ENCODE measurements at places on chromosomes 4 and X.

GRCh38 chr4:174005422-174005821, 278.0 kb downstream of the FBXO8 start:
- H3K4me3 ChIP-seq = no peak overlapping the region
- no peaks in the 10 kb centered on the region for H3K27me3 ChIP-seq
- H3K36me3 ChIP-seq = no peaks in the 10 kb centered on the region
- no peak for DNase-seq

- H3K27me3 ChIP-seq = no peaks in the 10 kb centered on the region
- H3K4me3 ChIP-seq = no peak overlapping the region
- H3K4me1 ChIP-seq = no peaks in the 10 kb centered on the region
- no peak for DNase-seq
- no peaks in the 10 kb centered on the region for H3K36me3 ChIP-seq
Measured at GRCh38 chrX:132188175-132188574, 31.1 kb downstream of the RAP2C start.

GRCh38 chr4:83561381-83561780, 25.5 kb downstream of the GPAT3 start:
- no peaks in the 10 kb centered on the region for H3K4me1 ChIP-seq
- no peak for DNase-seq
- H3K4me3 ChIP-seq = no peak overlapping the region
- H3K36me3 ChIP-seq = no peaks in the 10 kb centered on the region
- H3K27ac ChIP-seq = no peak overlapping the region

DNA sequence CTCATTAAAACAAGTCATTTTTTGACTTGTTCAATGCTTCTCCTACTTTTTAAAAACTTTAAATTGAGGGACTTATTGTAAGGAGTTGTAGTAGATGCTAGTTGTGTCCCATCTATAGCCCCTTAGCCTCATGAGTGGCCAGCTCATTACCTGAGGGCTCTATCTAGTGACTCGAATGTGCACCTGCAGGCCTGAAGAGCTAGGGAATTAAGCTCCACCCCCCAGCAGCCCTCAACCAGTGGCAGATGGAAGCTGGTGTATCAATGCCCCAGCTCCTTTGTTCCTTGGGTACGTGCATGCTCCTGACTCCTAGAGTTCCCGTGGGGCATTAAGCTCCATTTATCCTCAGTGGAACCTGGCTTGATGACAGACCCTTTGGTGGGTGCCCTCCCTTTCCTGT, 146.7 kb upstream of the FAM9B start:
- H3K4me3 ChIP-seq = no peak overlapping the region
- DNase-seq = peak; percentile 70
- no peaks in the 10 kb centered on the region for H3K4me1 ChIP-seq
- H3K27me3 ChIP-seq = no peaks in the 10 kb centered on the region
- no peak overlapping the region for H3K27ac ChIP-seq

DNA sequence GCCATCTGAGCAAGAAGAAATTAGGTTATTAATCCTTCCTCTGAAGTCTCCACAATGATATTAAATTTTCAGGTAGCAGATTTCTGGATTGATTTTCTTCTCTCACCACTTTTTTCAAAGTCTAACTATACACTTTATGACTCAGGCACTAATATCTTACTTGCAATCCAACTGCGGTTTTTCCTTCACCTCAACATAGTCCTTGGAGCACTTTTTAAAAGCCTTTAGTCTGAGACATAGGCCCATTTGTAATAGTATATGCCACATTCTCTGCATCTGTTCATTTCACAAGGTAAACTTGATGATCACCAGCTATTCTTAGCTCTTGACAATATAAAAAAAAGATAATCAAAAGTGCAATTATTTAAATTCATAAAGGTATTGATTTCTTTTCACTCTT, 55.9 kb upstream of the EDNRA start:
- H3K36me3 ChIP-seq = no peaks in the 10 kb centered on the region
- no peaks in the 10 kb centered on the region for H3K27me3 ChIP-seq
- no peak overlapping the region for H3K4me3 ChIP-seq
- no peak overlapping the region for H3K27ac ChIP-seq
- no peaks in the 10 kb centered on the region for H3K4me1 ChIP-seq

- no peaks in the 10 kb centered on the region for H3K27me3 ChIP-seq
- no peak for DNase-seq
- no peaks in the 10 kb centered on the region for H3K4me1 ChIP-seq
Measured at GRCh38 chrX:18406531-18407266, 18.7 kb upstream of the CDKL5 start.

DNA sequence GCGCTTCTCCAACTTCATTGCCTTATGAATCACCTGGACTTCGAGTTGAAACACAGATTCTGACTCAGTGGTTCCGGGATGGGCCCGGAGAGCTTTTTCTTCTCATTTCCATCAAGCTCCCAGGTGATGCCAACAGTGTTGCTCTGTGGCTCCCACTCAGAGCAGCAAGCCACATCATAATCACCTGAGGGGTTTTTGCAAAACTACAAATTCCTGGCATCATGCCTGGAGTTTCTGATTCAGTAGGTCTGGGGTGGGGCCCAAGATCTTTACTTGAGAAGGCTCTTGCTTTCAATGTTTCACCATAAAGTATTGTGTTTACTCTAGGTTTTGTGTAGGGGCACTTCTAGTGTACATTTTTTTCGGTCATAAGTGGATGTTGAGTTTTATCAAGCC, 7.0 kb downstream of the MTM1 start:
- no peaks in the 10 kb centered on the region for H3K36me3 ChIP-seq
- H3K4me3 ChIP-seq = no peak overlapping the region
- no peak for DNase-seq
- no peaks in the 10 kb centered on the region for H3K27me3 ChIP-seq

DNA sequence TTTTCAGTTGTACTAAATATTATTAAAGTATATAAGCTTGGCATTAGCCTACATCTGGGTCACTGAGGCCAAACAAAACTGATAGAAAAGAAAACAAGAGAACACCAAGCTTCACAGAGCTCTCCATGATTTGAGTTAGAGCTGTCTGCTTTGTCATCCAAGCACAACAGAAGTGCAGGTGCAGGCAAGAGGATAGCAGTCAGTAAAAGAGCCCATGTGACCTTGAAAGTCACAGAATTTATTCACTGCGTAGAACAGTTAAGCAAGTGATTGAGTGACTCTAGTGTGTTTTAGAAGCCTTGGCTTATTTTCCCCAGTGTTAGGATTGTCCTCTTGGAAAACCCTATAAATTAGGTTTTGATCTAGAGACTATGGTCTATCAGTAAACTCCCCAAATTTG, 49.4 kb upstream of the PRDM5 start:
- H3K27ac ChIP-seq = no peak overlapping the region
- DNase-seq = no peak
- H3K27me3 ChIP-seq = no peaks in the 10 kb centered on the region
- no peaks in the 10 kb centered on the region for H3K36me3 ChIP-seq

- H3K4me1 ChIP-seq = no peaks in the 10 kb centered on the region
- no peak overlapping the region for H3K4me3 ChIP-seq
- no peak for DNase-seq
- no peaks in the 10 kb centered on the region for H3K36me3 ChIP-seq
- no peak overlapping the region for H3K27ac ChIP-seq
- no peaks in the 10 kb centered on the region for H3K27me3 ChIP-seq
Measured at GRCh38 chr4:1192091-1192492, 19.7 kb upstream of the SPON2 start.

- no peaks in the 10 kb centered on the region for H3K27me3 ChIP-seq
- no peaks in the 10 kb centered on the region for H3K36me3 ChIP-seq
- H3K4me1 ChIP-seq = no peaks in the 10 kb centered on the region
- H3K27ac ChIP-seq = no peak overlapping the region
Measured at GRCh38 chr4:22014222-22014741, 65.7 kb upstream of the KCNIP4 start.

DNA sequence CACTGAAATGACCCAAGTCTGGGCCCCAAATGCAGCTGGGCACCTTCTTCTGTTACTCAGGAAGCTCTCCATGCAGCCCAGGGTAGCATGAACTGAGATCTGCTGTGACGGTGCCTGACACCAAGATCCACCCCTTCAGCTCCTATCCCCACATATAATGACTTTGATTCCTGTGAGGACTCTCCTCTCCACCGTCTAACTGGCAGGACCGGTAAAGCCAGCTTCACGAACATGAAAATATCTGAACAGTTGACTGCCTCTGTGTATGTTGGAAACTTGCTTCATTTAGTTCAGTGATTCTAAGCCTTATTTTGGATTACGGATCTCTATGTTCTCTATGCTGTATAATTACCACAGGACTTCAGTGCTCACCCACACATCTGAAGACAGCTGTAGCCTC, 115.5 kb upstream of the TMEM150C start:
- H3K4me1 ChIP-seq = no peaks in the 10 kb centered on the region
- no peak overlapping the region for H3K4me3 ChIP-seq
- H3K36me3 ChIP-seq = no peaks in the 10 kb centered on the region
- no peaks in the 10 kb centered on the region for H3K27me3 ChIP-seq
- no peak overlapping the region for H3K27ac ChIP-seq
- DNase-seq = no peak

GRCh38 chr4:113181289-113182007, 132.0 kb downstream of the ANK2 start:
- H3K27ac ChIP-seq = no peak overlapping the region
- H3K27me3 ChIP-seq = no peaks in the 10 kb centered on the region
- DNase-seq = no peak
- no peak overlapping the region for H3K4me3 ChIP-seq
- no peaks in the 10 kb centered on the region for H3K36me3 ChIP-seq

GRCh38 chr4:7581477-7581876, 146.7 kb upstream of the PSAPL1 start:
- no peak overlapping the region for H3K4me3 ChIP-seq
- no peak overlapping the region for H3K27ac ChIP-seq
- H3K36me3 ChIP-seq = no peaks in the 10 kb centered on the region

GRCh38 chrX:1261285-1261684, 7.3 kb upstream of the CSF2RA start:
- no peaks in the 10 kb centered on the region for H3K4me1 ChIP-seq
- H3K27me3 ChIP-seq = no peaks in the 10 kb centered on the region
- DNase-seq = peak; percentile 28
- no peaks in the 10 kb centered on the region for H3K36me3 ChIP-seq

All from mesendoderm (in vitro differentiated cells).